ENCODE measurements at places on chromosomes 16 and 17.
A peak's percentile ranks its signal among the peaks of the same experiment; 100 is the strongest.

DNA sequence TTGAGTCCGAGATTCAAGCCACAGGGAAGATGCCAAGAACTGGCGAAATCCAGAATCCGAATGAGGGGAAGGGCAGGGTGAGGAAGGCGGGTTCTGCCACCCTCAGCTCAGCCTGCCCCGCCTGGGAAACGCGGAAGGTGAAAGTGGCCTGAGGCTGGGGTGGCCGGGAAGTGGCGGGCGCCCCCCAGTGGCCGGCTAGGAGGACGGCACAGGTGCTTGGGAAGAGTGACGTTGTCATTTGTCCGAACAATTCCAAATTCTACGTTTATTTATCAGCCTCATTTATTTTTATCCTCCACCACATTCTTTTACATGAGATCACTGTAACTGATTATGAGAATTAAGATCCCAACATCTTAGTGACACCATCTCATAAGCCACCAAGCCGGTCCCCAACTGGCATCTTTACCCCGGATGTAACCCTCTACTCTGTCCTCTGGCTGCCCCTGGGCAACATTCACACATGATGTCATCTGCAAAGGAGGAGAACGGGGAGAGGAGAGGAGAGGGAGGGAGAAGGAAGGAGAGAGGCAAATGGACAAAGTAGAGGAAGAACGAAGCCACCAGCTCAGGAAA lies 21.3 kb downstream of the SRCIN1 start:
- peak; percentile 66 for DNase-seq

DNA sequence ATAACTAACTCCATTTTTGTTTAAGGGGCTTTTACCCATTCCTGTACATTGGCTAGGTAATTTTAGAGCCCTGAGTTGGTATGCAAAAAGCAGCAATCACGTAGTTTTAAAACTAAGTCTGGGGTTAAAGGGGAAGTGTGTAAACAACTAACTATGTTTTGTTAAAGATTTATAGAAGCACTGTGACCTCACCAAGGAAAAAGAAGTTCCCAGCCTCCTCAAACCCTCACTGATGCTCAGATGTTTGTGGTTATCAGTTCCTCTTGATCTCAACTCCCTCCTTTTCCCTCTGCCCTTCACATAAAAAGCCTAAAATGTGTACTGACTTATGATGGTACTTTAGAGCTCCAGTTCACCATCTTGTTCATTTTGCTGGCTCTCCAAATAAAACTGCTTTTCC lies 119.9 kb upstream of the IRX6 start:
- DNase-seq: no peak

DNA sequence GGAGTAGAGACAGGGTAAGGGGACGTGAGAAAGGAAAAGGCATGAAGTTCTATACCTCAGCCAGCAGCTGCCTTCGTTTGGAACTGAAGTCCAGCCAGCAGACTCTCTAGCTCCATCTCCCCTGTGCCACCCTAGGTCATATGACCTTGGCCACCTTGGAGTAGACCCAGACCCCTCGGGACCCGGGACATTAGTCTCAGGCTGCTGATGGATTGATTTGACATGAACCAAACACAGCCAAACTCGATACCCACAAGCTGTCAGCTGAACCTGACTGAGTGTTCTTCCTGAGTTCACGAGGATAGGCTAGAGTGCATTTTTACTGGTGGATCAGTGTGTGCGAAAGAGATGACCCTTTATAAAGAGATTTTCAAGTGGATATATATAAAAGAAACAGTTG lies 68.5 kb downstream of the YPEL2 start:
- DNase-seq: no peak

GRCh38 chr17:4566785-4567184 lies 6.4 kb upstream of the GGT6 start:
- DNase-seq: peak; percentile 63

DNA sequence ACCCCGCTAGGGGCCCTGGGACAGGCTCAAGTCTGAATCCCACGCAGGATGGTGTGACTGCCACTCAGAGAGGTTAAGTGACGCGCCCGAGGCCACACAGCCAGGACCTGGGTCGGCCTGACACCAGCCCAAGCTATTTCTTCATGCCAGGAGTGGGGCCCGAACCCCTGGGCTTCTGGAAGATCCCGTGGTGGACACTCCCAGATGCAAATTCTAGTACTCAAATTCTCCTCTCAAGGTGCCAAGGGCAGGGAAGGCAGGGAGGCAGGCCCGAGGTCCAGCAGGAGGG lies 5.2 kb downstream of the IL17C start:
- DNase-seq: no peak

GRCh38 chr17:82239401-82239925 lies 10.6 kb downstream of the SLC16A3 start:
- no peak for DNase-seq

GRCh38 chr16:254461-254860 lies 19.8 kb downstream of the FAM234A start:
- DNase-seq: no peak

GRCh38 chr17:76385892-76386786 lies 1.7 kb downstream of the SPHK1 start:
- peak; percentile 86 for DNase-seq

DNA sequence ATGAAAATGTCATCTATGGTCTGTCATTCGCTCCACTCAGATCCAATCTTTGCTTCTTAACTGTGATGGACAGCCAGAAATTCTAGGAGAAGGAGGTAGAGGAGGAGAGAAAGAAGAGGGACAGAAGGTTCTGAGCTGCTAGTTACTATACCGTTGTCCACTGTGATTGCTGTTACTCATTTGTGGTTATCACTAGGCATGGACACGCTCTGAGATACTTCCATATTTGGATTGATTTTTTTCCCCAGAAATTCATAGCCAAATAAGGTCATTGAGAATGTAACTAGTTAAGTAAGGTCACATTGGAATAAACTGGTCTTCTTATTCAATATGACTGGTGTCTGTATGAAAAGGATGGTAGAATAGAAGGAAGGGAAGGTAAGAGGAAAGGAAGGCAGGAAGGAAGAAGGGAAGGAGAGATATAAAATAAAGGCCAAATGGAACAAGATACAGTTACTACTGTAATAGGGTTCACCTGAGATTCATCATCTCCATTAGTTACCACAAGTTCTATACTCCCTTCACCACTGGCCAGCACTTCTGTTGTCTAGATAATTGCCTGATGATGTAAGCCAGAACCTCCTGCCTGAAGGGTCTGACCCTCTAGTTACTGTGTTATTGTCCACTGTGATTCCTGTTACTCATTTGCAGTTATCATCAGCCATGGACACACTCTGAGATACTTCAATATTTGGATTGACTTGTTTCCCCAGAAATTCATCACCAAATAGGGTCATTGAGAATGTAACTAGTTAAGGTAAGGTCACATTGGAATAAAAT lies 2.9 kb downstream of the KRTAP9-7 start:
- no peak for DNase-seq

DNA sequence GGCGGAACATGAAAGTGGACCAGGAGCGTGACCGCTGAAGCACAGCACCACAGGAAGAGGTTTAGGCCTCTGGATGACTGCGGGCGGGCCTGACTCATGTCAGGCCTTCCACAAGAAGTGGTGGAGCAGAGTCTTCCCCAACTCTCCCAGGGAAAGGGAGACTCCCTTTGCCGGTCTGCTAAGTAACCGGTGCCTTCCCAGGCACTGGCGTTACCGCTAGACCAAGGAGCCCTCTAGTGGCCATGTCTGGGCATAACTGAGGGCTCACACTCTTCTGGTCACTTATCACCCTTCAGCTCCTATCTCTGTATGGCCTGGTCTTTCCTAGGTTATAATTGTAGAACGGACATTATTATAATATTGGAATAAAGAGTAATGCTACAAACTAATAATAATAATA lies 1931.9 kb downstream of the TP53TG3F start:
- no peak for DNase-seq

- no peak for DNase-seq
These were observed 22.3 kb upstream of the N4BP1 start for GRCh38 chr16:48632137-48632774.

DNA sequence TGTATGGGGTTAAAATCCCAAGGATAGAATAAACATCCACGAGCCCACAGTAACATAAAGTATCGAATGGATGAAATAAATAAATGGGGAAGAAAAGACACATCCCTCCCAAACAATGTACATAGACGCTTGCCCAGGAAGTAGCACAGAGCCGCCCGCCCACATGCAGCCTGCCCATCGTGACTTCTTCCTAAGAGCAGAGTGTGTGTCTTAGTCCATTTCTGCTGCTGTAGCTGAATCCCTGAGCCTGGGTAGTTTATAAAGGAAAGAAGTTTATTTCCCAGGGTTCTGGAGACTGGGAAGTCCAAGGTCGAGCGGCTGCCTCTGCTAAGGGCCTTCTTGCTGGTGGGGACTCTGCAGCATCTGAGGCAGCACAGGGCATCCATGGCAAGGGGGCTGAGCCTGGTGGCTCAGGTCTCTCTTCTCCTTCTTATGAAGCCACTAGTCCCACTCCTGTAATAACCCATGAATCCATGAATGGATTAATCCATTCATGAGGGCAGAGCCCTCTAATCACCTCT lies 39.4 kb upstream of the ZNF469 start:
- DNase-seq: no peak

DNA sequence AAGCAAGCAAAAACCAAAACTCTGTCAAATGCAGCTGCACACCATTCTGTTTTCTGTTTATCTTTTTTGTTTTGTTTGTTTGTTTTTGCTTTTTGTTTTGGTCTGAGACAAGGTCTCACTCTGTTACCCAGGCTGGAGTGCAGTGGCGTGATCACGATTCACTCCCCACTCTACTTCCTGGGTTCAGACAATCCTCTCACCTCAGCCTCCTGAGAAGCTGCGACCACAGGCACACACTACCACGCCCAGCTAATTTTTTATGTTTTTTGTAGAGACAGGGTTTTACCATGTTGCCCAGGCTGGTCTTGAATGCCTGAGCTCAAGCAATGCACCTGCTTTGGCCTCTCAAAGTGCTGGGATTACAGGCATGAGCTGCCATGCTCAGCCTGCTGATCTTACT lies 19.3 kb upstream of the SLFN13 start:
- no peak for DNase-seq

GRCh38 chr16:56856876-56857447 lies 8.0 kb upstream of the SLC12A3 start:
- no peak for DNase-seq

- no peak for DNase-seq
These were observed 72.2 kb downstream of the RMI2 start for GRCh38 chr16:11417487-11417886.

DNA sequence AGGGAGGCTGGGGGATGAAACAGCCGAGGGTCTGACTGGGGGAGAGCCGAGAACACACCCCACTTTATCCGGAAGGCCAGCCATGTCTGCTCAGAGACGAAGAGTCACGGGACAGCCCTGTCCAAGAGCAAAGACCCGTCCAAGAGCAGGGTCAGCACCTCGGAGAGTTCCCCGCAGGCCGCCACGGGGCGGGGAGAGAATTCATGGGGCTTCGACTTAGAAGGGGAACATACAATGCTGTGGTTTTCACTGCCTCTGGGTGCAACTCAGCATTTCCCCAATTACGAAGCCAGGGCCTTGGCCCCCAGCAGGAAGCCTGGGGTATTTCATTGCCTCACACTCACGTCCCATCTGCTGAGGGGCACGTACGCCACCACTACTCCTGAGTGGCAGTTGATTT lies 59.3 kb downstream of the JPH3 start:
- peak; percentile 18 for DNase-seq

DNA sequence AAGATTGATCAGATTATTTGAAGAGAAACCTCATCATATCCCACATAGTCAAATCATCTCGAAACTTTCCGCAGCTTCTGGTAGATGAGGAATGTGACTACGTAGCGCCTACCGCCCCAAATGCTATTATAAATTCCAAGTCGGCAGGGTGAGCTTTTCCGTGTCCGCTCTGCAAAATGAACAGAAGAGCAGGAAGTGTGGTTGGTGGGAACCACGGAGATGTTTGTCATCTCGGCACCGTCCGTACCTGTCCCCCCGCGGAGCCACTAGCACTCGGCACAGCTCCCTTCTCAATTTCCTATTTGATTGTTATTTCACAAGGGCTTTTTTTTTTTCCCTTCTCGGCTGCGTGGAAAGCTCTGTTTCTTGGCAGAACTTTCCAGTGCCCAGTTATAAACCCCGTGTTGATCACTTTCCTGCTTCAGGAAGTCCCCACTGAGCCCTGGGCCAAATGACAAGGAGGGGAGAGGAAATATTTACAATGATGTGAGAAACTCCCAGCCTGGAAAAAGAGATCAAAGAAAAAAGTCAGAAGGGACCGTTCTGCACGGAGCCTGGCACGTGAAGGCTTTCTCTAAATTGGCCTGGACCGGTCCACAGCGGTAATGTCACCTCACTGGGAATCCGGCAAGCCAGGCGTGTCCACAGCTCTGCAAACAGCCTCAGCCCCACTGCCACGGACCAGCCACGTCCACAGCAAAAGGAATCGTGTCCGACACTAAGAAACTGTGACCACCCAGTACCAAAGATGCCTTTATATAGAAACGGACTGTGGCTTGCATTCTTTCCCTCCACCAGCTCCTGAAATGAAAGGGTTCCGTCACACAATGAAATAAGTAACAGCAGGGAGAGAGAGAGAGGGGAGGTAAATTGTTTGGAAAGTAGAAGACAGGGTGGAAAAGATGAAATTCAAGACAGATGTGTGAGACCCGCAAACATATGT lies 65.0 kb downstream of the MRM3 start:
- no peak for DNase-seq

- DNase-seq: no peak
These were observed 47.1 kb downstream of the ABAT start for GRCh38 chr16:8721336-8722024.

DNA sequence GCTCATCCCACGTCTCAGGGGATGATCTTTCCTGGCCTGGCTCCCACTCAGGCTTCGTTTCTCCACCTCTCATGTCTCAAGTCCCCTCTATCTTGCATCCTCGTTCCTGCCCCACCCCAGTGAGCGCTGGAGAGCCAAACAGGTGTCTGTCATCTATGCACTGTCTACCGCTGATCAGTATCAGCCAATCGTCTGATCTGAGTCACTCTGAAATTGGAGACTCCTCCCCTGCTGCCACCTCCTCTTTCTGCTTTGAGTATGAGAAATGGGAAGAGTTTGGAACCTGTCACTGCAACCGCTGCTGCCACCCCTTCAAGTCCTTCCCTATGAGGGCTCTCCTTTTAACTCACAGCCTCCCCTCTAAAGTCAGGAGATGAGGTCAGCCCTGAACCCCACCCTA lies 28.0 kb downstream of the FZD2 start:
- DNase-seq: no peak

DNA sequence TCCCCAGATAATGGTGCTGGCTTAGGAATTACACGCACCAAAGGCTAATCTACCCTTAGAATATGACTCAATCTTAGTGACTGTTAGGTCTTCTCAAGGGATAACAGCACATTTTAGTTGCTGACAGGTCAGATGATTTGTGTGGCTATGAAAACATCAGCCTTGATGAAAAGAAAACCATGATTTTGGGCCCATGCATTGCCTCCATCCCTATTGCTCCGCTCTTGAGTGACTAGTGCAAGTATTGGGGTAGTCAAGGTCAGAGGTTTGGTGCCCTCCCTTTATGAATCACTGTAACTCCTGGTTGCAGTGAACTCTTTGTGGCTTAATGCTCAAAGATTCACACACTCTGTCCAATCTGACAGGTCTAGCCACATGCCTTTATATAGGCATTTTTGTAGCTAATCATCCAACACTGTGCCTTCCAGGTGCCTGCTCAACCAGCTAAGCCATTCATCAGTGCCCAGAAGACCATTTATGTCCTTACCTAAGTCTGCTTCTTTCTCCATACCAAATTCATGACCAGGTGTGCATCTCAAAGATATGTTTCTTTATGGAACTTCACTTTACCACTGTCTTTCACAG lies 251.6 kb downstream of the KCNJ2 start:
- DNase-seq: no peak

- DNase-seq: no peak
These were observed 8.0 kb upstream of the XYLT2 start for GRCh38 chr17:50337956-50338355.
